ENCODE measurements at places on chromosomes 3 and 15. TPM values are rescaled to one million over a fixed set of nuclear protein-coding genes. Genes with fewer than 3 reads are reported as not detected.

QARS1 gene
- 99.2 TPM for total RNA-seq

SLC27A2 gene
- total RNA-seq: 0.33 TPM

EIF3J gene
- 70.8 TPM for total RNA-seq

IMPG2 gene
- 0.38 TPM for total RNA-seq

ITIH3 gene
- total RNA-seq: 14.8 TPM

CAV3 gene
- not detected for total RNA-seq

All from posterior vena cava (tissue), 2 donors.